ENCODE measurements at places on chromosomes 5 and 9. TPM values are rescaled to one million over a fixed set of nuclear protein-coding genes. Genes with fewer than 3 reads are reported as not detected.

- no peak for DNase-seq
Measured at GRCh38 chr9:95896580-95896979, 21.1 kb downstream of the ERCC6L2 start.

- no peak for DNase-seq
Measured at GRCh38 chr9:134303601-134304000, 22.7 kb upstream of the RXRA start.

DNA sequence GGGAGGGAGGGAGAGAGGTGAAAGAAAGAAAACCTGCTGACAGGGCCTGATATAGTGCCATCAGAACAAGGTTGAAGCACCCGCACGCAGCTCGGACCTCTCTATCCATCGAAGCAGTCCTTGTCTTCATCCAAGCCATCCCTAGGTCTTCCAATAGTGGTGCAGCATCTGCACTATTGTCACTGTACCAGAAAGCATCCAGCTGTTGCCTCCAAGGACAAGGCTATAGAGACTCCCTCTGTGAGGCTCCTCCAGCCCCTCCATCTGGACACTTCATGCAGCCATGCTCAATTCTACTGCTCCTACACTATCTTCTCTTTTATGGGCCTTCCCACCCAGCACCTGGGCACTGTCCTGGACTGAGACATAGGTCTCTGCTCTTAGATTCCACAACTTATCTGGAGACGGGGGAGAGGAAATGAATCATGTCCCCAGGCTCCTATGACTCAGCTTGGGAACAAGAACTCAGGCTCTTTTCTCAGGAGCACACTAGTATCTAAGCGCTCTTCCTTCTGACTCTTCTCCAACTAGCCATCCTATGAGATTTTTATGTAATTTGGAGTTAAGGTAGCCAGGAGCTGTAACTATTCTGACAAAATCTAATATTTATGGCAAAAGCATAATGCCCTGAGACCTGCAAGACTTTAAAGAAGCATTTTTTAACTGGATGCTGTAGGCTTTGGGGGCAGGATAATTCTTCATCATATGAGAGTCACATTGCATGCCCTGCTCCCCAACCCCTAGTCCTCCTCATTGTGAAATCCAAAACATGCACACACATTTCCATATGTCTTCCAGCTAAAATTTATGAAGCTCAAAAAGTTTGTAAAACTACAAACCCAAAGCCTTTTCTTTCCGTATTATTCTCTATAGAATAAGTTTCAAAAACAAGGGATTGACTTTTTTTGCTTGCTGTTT, 446.8 kb downstream of the CCDC171 start:
- DNase-seq = no peak

DNA sequence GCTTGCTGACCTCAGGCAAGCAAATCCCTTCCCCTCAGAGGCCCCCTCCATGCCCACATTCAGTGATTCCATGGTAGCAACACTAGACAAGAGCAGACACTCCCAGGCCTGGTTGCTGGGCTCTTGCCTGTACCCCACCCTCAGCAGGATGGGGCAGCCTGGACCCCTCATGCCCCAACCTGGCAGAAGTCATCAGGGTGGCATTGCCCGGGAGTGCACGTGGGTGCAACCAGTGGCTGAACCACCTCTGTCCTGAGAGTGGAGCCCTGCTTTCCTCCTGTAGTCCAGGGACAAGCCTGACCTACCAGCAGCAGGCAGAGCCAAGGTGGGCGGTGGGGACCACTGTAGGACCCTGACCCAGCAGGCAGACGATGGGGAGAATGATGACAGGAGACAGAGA, 65.8 kb upstream of the TBC1D2 start:
- no peak for DNase-seq

GRCh38 chr5:1315018-1315708, 20.3 kb upstream of the TERT start:
- no peak for DNase-seq

DNA sequence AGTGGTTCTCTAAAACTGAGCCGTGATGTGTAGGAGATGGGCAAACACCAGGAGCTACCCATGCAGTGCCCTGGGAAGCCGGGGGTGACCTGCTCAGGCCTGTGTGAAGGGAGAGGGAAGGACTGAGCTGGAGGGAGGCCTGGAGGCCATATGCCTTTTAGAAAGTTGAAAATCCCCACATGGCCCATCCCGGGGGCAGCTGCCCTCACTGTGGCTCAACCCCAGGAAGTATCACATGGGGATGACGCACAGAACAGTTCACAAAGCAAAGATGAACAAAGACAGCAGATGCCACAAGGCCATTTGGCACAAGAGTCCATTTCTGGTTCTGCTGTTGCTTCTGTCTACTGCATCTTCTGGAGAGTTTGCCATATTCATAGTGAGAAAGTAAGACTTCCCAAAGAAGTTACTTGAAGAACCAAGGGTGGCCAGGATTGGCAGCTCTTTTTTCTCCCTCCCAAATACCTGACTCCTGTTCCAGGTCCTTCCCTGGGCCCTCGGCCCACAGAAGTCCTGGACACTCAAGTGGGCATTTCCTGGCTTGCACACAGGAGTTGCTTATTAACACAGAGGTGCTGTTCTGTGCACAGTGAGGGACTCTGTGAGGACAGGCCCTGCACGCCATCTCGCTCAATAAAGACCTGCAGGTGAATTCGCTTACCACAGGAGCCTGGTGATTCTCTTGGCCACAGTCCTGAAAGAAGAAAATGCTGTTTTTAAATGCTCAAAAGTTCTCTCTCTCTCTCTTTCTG, 25.1 kb downstream of the ACSL6 start:
- DNase-seq = no peak

GRCh38 chr5:67308988-67309688, 112.5 kb upstream of the CD180 start:
- DNase-seq = no peak

- no peak for DNase-seq
Measured at GRCh38 chr9:77816641-77817341, 168.7 kb upstream of the GNA14 start.

The ZNF300 gene
- 0.39 TPM for total RNA-seq

The HRH2 gene
- 34.3 TPM for total RNA-seq

The TMEM215 gene
- not detected for total RNA-seq
